Aortic smooth muscle cell (primary cell): ENCODE measurements at places on chromosomes 1 and 21. TPM values are rescaled to one million over a fixed set of nuclear protein-coding genes. Genes with fewer than 3 reads are reported as not detected.

ST6GALNAC3 gene
- total RNA-seq, result 0.44 and 0.92 TPM in 2 replicates

OR2M5 gene
- total RNA-seq, result not detected in 2 replicates

BARHL2 gene
- total RNA-seq, result not detected in 2 replicates

AMY2A gene
- not detected in 2 replicates for total RNA-seq

FAM167B gene
- 0.79 and 1.7 TPM in 2 replicates for total RNA-seq

HLCS gene
- 35.7 and 39.4 TPM in 2 replicates for total RNA-seq

OR6K3 gene
- total RNA-seq, result not detected in 2 replicates

FHAD1 gene
- total RNA-seq, result under 0.01 and 0.13 TPM in 2 replicates

DDI2 gene
- total RNA-seq, result 11.6 and 14.1 TPM in 2 replicates

TNN gene
- not detected in 2 replicates for total RNA-seq

MT1HL1 gene
- not detected in 2 replicates for total RNA-seq

RNF115 gene
- 11.9 and 17.2 TPM in 2 replicates for total RNA-seq

NPPA gene
- not detected in 2 replicates for total RNA-seq

ADSS2 gene
- 38.5 and 43.1 TPM in 2 replicates for total RNA-seq

PRAMEF11 gene
- total RNA-seq, result not detected in 2 replicates

S100A3 gene
- 8.1 and 13.3 TPM in 2 replicates for total RNA-seq

CENPS gene
- total RNA-seq, result 12.7 and 17.7 TPM in 2 replicates

C1orf122 gene
- 23.1 and 26.7 TPM in 2 replicates for total RNA-seq

STUM gene
- not detected in 2 replicates for total RNA-seq

SLC6A17 gene
- total RNA-seq, result 0.37 and 1.6 TPM in 2 replicates

CNTN2 gene
- not detected in 2 replicates for total RNA-seq

KMO gene
- total RNA-seq, result 0.06 and 0.53 TPM in 2 replicates

EDARADD gene
- total RNA-seq, result 0.68 and 2.5 TPM in 2 replicates

IL20 gene
- total RNA-seq, result not detected in 2 replicates

PRAMEF27 gene
- total RNA-seq, result not detected in 2 replicates

DNAI4 gene
- total RNA-seq, result 9.1 and 11.9 TPM in 2 replicates

C1orf115 gene
- 2.5 and 5.1 TPM in 2 replicates for total RNA-seq

OPN3 gene
- total RNA-seq, result 9.2 and 11.1 TPM in 2 replicates

PNRC2 gene
- total RNA-seq, result 90.9 and 143 TPM in 2 replicates

RAB42 gene
- total RNA-seq, result 0.93 and 1.7 TPM in 2 replicates

AMPD1 gene
- total RNA-seq, result not detected in 2 replicates

CRP gene
- total RNA-seq, result not detected in 2 replicates

KIF14 gene
- total RNA-seq, result 4.5 and 7.4 TPM in 2 replicates

MTARC2 gene
- total RNA-seq, result 7.9 and 10.7 TPM in 2 replicates
